ENCODE measurements at places on chromosomes 11 and 22.

- DNase-seq = no peak
Measured at GRCh38 chr22:36536717-36537116, 7.8 kb upstream of the EIF3D start.

DNA sequence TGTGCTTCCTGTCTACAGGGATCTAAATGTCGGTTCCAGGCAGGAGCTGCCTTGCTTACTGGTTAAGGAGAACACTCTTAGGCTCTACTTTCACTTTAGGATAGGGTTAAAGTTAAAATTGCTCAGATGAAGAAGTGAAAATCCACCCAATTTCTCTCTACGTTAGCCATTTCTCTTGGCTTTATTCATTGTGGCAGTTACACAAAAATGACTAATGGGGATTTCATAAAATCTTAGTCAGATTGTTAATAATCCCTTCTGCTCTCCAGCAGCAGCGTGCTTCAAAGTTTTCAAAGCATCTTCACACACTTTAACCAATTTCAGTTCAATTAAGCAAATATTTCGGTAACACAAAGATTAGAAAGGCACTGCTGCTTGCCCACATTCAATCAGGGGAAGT is 58.4 kb upstream of the RCN1 start:
- DNase-seq = no peak

GRCh38 chr11:114232400-114233059 is 63.7 kb upstream of the NNMT start:
- no peak for DNase-seq

GRCh38 chr22:32073823-32074380 is 30.8 kb downstream of the SLC5A1 start:
- no peak for DNase-seq
